ENCODE measurements at places on chromosomes 4 and X.

DNA sequence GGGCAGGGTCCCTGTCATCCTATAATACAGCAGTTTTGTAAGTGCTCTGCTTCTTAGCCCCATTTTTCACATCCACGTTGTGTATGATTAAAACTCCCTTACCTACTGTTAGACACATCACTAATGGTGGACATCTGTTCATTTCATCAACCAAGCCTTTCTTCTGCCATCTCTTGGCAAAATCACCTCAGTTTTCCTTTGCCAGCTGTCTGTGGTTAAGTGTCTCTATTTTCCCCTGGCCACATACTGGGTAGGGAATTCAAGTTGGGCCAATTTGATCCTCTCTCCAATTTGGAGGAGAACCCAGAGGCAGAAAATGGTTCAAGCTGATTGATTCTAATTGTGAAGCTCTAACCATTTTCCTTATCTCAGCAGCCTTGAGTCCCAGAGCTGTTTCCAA, 436.1 kb downstream of the PCDH7 start:
- no peak for DNase-seq

GRCh38 chr4:98951710-98952109, 22.8 kb upstream of the EIF4E start:
- DNase-seq: no peak

DNA sequence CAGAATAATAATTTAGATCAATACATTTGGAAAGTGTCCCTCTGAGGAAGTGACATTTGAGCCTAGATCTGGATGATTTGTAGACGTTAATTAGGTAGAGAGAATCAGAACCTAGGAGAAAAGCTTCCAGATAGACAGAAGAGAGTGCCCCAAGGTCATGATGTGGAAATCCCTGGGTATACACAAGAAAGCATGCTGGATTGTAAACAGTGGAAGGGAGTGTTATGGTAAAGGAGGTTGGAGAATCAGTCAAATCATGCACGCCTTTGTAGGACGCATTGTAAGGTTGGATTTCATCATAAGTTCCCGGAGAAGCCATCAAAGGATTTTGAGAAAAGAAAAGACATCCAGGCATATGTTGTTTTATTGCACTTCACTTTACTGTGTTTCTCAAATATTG, 156.3 kb downstream of the PARM1 start:
- no peak for DNase-seq

DNA sequence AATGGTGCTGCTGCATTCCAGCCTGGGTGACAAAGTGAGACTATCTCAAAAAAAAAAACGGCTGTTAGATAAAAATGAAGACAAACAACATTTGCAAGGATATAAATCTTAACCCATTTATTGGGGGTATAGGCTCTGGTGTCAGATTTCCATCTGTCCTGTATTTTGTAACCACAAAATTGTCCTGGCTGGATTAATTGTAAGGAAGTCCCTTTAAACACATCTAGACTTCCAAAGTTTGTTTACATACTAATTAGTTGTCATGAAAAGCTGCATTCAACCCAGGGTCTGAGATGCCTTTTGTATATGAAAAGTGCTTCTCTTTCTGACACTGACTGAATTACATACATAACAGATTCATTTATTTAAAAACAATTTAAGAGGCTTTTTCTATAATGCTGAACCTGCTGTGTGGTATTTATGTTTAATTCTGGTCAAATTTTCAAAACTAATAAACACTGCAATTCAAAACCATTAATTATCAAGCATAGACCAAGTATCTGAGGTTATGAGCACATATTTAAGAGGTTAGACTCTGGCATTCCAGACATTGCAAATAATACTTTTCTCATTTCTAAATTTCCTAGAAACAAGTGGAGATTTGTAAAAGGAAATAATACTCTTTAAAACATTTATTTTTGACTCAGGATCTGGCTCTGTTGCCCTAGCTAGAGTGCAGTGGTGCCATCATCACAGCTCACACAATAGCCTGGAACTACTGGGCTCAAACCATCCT, 17.5 kb upstream of the UGDH start:
- DNase-seq: no peak

GRCh38 chr4:1356181-1356998, 9.4 kb downstream of the UVSSA start:
- peak; percentile 68 for DNase-seq

DNA sequence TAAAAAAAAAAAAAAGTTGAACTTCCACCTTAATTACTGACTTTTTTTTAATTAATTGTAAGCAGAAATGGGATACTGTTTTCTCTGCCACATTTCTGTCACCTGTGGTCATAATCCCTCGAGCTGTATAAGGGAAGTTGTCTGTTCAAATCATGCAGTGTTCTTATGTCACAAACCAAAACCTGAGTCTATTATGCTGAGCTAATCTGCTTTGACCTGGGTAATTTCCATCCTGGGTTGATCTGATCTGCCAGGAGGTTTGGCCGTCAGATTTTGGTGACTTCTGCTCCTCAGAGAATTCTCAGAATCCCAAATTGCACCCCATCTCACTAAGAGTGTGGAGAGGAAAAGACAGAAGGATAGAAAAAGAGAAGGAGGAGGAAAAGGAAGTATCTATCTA, 683.1 kb downstream of the KCTD8 start:
- DNase-seq: no peak

GRCh38 chr4:173347467-173347866, 13.3 kb upstream of the HMGB2 start:
- no peak for DNase-seq

DNA sequence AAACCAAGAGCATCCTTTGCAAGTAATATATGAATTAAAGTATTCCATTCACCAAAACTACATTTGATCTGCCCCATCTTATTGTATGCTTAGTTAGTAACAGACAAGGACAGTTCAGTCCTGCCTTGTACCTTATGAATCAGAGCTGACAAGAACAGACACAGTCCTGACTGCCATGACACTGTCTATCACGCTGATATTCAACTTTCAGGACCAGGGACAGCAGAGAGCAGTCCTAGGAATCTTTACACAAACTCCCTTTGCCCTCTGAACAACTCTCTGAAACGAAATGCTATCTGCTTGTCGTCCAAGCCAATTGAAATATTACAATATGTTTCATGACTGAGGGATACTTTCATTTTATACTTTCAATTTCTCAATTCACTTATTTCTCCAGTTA, 268.6 kb upstream of the VCX start:
- no peak for DNase-seq

GRCh38 chr4:79526641-79527565, 118.9 kb upstream of the GK2 start:
- no peak for DNase-seq

DNA sequence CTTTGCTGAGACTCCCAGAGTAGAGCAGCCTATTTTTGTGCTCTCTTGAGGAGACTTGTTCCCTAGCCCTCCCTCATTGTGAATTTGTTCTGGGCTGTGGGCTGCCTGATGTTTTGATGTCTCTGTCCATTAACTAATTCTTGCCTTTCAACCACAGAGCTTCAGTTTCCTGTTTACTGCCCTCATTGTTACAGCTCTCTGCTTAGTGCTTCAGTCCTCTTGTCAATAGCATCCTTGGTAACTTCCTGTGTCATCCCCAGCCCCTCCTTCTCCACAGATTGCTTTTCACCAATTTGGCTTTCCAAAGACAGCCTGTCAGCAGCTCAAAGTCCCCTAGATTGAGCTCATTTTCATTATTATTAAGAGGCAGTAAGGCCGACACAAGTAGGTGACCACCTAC, 69.9 kb downstream of the COX7B2 start:
- DNase-seq: no peak

- DNase-seq: peak; percentile 36
These were observed at the start of gene FAM114A1 for GRCh38 chr4:38867478-38868058. Gene FAM114A1, plus strand, starts transcription at chr4:38867806. Its CDS starts 10,273 bp downstream, at chr4:38878079.

DNA sequence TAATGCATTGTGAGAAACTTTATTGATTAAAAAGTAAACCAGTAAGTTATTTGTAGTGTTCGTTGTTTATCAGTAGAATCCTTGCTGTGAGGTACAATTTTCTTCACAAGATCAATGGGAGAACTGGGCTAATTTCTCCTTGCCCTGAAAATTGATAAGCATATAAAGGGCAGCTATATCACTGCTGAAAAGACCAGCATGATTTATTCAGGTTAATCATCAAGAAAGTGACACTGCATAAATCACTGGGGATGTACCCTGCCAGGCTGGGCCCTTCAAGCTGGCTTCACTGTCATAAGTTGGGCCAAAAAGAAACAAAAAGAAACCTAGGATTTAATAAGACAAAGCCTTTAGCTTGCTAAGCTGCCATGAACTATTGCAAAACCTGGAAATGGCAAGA, 746.7 kb downstream of the STPG2 start:
- DNase-seq: no peak

DNA sequence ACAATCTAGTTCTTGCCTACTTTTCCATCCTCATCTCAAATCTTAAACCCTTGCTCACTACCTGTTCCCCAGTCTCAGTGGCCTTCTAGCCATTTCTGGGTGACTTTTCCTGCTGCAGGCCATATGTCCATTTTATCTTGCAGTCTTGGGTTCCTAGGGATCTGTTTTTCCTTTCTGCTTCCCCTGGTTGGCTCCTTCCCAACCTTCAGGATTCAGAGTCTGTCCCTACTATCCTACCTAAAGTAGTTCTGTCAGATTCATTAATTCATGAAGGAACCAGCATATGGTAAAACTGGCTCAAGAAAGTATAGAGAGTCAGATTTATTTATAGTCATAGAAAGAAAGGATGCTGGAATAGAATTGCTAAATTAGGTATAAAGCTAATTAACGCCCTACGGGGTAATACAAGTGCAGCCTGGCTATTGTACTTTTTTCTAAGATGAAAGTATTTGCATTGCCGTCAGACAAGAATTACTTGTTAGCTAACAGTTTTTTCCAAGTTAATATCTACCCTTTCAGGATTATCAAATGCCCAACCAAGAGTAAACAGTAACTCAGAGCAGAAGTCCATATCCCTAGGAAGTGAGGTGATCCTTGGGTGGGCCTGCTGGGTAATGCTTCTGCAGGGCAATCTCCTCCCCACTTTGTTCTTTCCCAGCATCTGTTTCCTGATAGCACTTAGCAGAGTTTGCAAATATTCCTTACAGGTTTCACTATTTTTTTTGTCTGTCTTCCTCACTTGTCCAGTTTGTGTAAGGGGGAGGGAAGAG, 63.6 kb downstream of the REPS2 start:
- DNase-seq: no peak

- DNase-seq: no peak
These were observed 127.7 kb downstream of the RASL11B start for GRCh38 chr4:52989865-52990264.

DNA sequence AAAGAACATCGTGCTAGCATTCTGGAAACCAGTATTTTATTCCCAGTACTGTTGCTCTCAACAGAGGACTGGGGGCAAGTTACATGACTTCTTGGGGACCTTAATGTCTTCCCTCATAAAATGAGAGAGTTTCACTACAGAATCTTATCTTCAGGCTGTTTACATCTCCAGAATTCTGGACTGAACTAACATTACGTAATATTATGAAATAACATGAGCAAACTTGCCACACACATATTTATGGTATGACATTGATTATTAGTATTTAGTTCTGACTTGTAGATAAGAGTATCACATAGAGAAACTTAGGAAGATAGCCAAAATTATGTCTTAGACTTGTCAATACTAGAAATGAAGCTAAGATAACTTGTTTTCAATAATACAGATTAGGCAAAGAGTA, 68.0 kb downstream of the NFKB1 start:
- DNase-seq: no peak

GRCh38 chr4:141240259-141240658, 19.6 kb downstream of the ZNF330 start:
- no peak for DNase-seq

- no peak for DNase-seq
These were observed 188.4 kb downstream of the PALLD start for GRCh38 chr4:168685136-168685809.

DNA sequence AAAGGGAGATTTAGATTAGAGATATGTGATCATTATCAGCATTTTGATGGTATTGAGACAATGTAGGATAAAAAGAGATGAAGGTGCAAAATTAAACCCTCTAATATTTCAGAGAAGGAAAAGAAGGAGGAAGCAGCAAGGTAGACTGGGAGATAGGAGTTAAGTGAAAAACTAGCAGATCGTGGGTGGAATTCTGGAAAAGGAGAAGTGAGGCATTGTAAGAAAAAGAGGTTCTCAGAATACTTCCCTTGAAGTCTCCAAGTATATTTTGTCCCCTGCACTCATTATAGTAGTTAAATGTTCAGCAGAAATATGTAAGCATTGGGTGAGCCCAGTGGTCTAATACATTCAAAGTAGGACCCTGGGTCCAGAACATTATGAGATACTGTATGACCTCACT, 30.3 kb downstream of the COPS4 start:
- DNase-seq: no peak

DNA sequence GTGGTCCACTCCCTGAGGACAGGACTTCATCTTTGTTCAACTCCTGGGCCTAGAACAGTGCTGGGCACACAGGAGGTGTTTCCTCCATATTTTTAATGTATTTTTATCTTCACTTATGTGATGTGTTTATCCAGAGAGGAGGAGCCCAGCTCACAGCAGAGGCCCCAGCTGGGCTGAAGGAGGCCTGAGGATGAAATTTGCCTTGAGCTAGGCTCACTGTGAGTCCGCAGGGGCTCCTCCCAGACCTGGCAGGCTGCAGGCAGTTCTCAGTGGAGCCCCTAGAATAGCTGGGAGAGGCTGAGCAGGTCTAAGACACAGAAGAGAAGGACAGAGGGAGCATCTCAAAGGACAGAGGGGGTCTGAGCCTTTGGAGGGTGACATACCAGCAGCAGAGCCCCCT, 26.8 kb downstream of the C4orf50 start:
- DNase-seq: no peak

GRCh38 chrX:49276671-49277534, 7.3 kb downstream of the PPP1R3F start:
- DNase-seq: peak; percentile 47

DNA sequence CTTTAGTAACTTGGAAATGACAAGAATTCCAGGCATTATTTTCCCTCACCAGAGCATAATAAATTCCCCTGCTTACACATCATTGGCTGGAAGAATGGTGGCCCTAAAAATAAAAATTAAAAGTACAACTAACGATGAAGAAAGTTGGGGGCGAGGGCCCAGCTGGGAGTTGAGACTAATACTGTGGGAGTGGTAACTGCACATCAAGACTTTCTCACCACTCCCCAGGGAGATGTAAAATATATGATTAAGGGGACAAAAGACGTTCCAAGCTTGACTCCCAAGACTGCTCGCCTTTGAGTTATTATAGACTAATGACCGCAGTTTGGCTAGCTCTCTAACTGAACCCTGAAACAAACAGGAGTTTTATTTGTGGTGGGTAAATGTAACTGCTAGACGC, 30.0 kb downstream of the SMIM31 start:
- DNase-seq: no peak

DNA sequence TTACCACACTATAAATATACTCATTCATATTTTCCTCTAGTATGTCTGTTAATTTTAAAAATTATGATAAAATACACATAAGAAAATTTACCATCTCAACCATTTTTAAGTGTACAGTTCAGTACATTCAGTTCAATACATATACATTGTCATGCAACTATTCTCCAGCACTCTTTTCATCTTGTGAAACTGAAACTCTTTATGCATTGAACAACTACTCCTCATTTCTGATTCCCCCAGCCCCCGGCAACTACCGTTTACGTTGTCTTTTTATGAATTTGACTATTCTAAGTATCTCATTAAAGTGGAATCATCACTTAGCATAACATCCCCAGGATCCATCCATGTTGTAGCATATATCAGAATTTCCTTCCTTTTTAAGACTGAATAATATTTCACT, 8.7 kb downstream of the SMARCAD1 start:
- DNase-seq: no peak

All from activated CD4-positive, alpha-beta T cell treated with anti-CD3 and anti-CD28 coated beads for 48 hours (primary cell).